ENCODE measurements at places on chromosomes 16 and 17.

- DNase-seq, result peak; percentile 94
Measured at GRCh38 chr17:13931800-13932460, 137.4 kb upstream of the COX10 start.

DNA sequence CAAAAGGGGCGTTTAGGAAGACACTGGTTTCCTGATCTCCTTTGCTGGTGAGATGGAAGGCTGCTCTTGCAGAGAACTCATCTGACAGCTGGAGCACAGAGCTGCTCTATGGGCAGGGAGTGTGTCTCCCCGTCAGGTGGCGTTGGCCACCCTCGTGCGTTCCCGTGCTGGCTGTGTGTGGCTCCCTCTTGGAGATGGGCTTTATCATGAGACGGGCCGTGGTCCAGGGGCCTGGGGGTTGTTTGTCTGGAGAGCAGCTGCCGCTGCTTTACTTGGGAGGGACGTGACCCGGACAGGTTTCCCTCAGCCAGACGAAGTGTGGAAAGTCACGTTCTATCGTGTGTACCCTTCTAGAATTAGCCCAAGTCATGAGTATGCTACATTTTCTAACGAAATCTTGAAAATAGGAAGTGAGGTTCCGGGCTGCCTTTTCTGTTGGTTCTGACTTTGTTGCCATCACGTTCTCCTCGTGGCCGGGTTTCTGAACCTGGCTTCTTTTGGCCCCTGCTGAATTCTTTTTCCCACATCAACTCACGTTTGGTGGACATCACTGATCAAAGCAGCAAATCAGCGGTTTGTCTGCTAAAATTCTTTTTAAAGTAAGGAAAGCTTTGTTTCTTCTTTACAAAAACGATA lies 105.6 kb upstream of the CHMP6 start:
- no peak for DNase-seq

DNA sequence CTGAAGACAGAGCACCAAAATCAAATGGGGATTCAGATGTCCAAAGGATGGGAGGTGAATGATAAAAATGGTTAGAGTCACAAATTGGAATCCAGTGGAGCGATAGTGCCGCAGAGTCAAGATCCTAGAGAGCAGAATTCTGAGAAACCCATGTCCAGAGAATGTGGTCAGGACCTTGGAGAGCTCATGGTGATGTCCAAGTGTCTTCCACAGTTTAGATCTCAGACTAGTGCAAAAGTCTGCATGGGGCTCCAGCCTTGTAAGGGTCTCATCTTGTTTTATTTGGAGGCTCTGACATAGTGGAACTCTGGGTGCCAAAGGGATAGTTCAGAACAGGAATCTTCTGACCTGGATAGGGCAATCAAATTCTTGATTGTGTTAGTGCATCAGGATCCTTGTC lies 245.9 kb upstream of the HSBP1 start:
- DNase-seq, result no peak

GRCh38 chr16:49161191-49161590 lies 120.4 kb downstream of the CBLN1 start:
- DNase-seq, result no peak

GRCh38 chr16:24975428-24975889 lies 39.7 kb downstream of the ARHGAP17 start:
- no peak for DNase-seq

GRCh38 chr16:78034530-78034929 lies 12.2 kb downstream of the CLEC3A start:
- no peak for DNase-seq

DNA sequence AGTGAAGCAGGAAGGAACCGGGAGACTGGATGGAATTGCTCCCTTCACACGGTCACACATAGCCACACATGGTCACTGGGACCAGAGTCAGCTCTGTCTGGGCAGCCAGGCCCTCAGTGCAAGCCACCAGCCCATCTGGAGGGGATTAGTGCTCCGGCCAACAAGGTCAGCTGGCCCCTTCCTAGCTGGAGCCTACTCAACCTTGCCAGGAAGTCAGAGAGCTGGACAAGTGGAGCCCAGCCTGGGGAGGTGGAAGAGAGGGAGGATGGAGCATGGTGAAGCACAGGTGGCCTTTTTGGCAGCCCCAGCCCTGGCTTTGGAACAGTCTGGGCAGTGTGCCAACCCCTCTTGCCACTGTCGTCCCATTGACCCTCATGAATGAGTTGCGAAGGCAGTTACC lies 3.7 kb upstream of the CACNA1G start:
- no peak for DNase-seq

DNA sequence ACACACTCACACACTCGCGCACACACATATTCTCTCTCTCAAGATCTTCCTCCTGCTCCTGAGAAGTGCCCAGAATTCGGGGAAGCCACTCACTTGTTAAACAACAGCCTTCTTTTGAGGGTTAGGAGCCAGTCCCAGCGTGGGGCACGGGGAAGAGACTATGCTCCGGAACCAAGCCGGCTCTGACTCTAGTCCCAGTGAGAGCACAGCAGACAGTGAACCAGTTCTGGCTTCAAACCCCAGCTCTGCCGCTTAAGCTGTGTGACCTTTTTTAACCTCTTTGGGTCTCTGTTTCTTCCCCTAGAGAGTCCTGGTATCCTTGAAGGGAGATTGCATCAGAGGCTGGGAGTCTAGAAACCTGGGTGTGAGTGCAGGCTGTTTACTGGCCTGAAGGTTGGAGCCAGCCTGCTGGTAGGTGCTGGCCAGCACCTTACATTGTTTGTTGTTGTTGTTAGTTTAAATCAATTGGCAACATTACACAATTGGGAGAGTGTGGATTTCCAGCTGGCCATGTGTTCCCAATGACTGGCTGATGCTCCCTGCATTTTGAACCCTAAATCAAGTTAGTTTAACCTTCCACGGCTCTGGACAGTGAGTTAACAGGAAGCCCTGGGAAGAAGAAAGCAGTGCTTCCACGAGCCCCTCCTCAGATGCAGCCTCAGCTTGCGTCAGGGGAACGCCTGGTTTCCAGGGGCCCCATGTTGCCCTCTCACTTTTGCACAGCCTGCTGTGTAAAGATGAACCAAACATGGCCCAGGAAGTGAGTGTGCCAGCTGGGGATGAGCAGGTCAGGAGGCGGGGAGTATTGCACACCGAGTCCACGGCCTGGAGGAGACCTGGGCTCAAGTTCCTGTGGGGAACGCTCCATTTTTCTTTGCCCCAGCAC lies 71.5 kb downstream of the GAS7 start:
- no peak for DNase-seq

GRCh38 chr16:140175-140857 lies 1.8 kb upstream of the NPRL3 start:
- no peak for DNase-seq

GRCh38 chr16:11089504-11090124 lies 145.2 kb downstream of the CLEC16A start:
- DNase-seq, result no peak

DNA sequence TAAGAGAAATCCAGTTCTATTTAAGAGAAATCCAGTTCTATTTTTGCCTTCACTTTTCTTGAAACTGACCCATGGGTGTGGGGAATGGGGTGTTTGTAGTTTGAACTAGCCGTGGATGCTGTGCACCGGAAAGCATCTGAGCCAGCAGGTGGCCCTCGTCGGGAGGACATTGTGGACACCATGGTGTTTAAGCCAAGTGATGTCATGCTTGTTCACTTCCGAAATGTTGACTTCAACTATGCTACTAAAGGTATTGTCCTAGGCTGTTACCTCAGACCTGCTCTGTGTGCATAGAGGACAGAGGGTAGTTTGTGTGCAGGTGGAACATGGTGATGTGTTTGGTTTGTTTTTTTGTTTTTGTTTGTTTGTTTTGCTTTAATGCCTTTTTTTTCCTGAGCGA lies 3.3 kb downstream of the ATXN2L start:
- DNase-seq, result no peak

DNA sequence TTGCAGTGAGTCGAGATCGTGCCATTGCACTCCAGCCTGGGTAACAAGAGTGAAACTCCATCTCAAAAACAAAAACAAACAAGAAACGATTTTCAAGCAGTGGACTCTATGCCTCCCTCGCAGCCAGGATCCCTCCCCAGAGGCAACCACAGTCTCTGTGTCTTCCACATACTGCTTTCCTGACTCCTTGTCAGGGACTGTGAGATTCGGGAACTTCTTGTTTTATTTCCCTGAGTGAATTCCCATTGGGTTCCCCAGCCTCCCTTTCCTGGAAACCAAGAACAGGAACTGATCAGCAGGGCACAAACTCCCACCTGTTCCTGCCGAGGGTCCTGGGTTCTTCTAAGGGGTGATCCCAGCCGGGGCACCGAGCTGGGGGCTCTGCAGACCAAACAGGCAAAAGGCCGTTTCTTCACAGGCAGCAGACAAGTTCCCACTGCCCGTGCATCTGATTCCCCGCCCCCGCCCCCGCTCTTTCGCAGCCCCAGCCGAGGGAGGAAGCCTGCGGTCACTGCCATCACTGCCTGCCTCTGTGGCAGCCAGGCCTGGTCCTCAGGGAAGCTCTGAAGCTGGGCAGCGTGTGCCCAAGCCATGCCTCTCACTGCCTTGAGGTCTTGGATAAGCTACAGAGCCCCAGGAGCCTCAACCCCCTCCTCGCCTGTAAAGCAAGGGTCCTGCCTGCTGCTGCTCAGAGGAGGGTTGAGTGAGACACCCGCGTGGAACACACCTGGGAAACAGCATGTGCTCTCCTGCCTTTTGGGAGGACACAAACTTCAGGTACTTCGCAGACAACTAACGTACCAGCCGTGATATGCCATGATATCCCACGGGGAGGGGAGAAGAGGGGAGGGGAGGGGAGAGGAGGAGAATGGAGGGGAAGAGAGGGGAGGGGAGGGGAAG lies 5.5 kb upstream of the PIEZO1 start:
- no peak for DNase-seq

DNA sequence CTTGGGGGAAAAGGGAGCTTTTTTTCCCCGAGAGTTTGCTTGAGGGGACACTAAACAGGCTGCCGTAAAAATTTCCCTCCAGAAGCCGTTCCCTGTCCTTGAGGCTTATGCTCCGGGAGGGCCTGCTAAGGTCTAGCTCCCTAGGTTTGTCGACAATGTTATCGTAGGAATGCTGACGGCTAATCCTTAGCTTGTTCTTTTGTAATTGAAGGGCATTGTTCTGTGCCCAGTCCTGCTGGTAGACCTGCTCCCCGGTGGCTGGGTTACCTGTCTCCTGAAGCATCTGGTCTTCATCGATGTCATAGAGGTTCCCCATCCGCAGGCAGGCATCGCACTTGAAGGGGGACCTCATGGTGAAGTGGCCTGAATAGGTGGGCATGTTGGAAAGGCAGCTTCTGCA lies 418.7 kb downstream of the GRIN2A start:
- no peak for DNase-seq

DNA sequence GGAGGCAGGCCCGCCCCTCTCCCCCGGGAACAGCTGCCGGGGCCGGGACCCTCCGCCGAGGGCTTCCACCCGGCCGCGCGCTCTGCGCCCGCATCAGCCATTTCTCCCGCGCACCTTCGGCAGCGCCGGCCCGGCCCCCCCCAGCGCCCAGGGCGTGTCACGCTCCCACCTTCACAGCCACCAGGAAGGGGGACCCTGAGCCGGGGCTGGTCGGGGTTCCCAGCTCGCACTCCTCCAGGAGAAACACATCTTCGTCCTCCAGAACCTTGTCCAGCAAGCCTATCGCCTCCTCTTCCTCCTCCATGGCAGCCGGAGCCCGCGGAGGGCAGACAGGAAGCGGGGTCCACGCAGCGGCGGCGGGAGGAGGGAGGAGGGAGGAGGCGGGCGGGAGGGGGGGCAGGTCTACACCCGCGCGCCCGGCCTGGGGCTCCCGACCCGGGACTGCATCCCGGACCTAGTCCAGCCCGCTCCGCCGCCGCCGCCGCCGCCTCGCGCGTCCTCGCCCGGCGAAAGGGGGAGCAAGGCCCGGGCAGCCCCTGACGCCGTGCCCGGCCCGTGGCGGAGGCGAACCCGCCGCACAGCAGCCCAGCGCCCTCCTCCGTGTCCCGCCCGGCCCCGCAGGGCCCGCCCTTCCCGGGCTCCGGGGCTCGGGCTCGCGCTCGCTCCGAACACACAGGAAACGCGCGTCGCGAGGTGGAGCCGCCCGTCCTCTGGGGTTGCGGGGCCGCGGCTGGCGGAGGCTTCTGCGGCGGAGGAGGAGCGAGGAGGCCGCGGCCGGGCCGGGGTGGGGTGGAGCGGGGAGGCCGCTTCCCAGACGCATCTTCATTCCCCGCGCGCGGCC lies 70.8 kb downstream of the ABR start:
- no peak for DNase-seq

GRCh38 chr16:14071576-14072271 lies 605 bp downstream of the MRTFB start:
- DNase-seq, result no peak

- DNase-seq, result no peak
Measured at GRCh38 chr17:77531002-77531401, 390.2 kb downstream of the SEC14L1 start.

- no peak for DNase-seq
Measured at GRCh38 chr17:34797720-34798119, 163.5 kb downstream of the CCT6B start.

- DNase-seq, result no peak
Measured at GRCh38 chr16:85522308-85522841, 90.7 kb upstream of the GSE1 start.

DNA sequence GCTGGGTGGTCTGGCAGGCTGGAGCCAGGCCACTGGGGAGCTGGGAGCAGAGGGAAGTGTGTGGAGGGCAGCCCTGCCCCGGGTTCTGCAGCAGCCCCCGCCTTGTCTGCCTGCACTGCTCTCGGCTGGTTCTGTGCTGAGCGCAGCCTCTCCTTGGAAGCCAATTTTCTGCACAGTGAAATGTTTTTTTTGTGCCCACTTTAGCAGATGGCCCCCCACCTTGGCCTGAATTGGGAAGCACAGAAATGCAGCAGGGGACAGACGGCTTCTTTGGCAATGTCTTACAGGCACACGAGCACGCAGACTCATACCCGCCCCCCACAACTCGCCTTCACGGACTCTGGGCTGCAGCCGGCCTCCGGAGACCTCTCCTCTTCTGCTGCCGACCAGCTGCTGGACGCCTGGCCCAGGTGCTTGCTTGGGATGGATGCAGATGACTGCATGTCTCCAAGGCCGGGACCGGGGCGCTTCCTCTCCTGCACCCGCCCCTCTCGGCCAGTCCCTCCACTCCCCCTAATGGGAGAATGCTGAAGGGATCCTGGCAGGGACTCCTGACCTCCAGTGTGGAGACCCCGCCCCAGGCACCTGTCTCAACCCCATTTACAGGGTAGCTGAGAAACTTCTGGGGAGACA lies 14.8 kb downstream of the NPTX1 start:
- DNase-seq, result no peak

GRCh38 chr17:77320485-77321256 lies 179.9 kb downstream of the SEC14L1 start:
- DNase-seq, result peak; percentile 82

DNA sequence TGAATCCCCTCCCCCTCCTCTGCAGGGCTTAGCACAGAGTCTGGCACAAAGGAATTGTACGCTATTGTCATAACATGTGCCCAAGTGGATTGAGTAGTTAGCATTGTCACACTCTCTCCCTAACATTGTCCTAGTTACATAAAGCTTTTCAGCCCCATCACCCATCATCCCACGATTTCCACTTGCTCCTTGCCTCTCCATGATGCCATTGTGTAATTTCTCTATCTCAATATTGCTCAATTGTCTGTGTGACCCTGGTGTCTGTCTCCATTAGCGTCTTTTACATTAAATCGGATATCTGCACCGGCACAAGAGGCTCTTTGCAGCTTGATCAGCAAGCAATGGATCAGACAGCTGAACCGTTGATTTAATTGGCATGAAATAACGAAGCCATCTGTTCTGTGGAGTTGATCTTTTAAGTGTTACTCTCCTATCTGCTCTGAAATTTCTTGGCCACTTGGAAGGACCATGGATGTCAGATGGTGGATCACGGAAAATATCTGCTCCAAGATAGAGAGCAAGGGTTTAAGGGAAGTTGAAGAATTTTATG lies 77.0 kb upstream of the HS3ST4 start:
- DNase-seq, result no peak

GRCh38 chr16:70481929-70482536 lies 27.6 kb downstream of the FCSK start:
- DNase-seq, result no peak

GRCh38 chr16:85782451-85782850 lies 16.9 kb downstream of the EMC8 start:
- no peak for DNase-seq
